Right forelimb (tissue), 1 donor: ENCODE measurements at places on chromosomes 5 and 9.

DNA sequence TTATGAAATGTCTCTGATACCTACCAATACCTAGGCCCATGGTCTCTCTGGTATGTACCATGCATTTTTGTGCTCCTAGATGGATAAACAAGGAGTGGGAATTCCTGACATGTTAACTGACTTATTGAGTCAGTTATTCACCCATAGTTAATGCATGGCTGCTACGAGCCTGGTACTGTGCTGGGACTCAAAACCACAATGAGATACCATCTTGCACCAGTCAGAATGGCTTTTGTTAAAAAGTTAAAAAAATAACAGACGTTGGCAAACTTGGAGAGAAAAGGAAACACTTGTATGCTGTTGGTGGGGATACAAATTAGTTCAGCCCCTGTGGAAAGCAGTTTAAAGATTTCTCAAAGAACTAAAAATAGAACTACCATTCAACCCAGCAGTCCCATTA is 293.8 kb downstream of the OSTF1 start:
- no peak for DNase-seq

GRCh38 chr5:72559866-72560766 is 52.9 kb upstream of the ZNF366 start:
- no peak for DNase-seq

DNA sequence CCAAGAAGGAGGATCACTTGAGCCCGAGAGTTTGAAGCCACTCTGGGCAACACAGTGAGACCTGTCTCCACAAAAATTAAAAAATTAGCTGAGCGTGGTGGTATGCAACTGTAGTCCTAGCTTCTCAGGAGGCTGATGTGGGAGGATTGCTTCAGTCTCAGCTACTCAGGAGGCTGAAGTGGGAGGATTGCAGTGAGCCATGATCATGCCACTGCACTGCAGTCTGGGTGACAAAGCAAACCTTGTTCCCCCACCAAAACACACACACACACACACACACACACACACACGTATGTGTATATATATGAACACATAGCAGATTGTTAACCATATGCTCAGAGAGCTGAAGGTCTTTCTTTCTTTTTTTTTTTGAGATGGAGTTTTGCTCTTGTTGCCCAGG is 157.5 kb upstream of the MAST4 start:
- no peak for DNase-seq

- no peak for DNase-seq
These were observed 147.3 kb downstream of the CACNA1B start for GRCh38 chr9:138024831-138025291.

DNA sequence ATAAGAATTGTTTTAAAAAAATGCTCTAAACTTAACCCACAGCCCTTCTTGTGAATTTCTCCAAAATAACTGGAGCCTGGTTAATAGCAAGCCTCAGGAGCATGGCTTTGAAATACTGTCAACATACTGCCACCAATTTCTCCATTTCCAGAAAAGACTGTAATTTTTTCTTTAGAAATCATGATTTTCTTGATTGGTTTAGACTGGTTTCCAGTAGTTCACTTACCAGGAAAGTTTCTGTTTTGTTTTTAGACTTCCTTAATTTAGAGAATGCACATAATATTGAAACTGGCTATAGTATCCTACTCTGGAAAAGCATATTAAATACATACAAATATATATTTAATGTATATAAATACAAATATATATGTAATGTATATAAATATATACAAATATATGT is 4.5 kb upstream of the CD274 start:
- DNase-seq: no peak

- no peak for DNase-seq
These were observed 38.9 kb downstream of the ARHGAP26 start for GRCh38 chr5:142808878-142809598.

GRCh38 chr5:41143131-41143901 is 70.0 kb downstream of the C6 start:
- no peak for DNase-seq

DNA sequence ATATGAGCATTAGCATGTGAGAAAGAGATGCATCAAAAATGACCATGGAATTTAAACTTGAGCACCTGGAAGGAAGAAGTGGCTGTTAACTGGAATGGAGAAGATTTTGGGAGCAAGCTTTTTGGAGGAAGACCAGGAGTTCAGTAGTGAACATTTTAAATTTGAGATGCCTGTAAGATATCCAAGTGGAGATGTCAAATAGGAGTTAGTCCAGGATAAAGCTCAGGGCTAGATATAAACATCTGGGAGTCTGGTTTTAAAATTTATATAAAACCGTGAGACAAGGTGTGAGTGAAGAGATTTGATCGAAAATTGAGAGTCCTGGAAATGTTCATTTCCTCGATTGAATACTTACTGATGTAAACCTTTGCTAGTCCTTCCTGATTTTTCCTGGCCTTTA is 217.5 kb downstream of the ZSWIM6 start:
- DNase-seq: no peak

- DNase-seq: no peak
These were observed 758.5 kb upstream of the EDIL3 start for GRCh38 chr5:85143138-85143537.

DNA sequence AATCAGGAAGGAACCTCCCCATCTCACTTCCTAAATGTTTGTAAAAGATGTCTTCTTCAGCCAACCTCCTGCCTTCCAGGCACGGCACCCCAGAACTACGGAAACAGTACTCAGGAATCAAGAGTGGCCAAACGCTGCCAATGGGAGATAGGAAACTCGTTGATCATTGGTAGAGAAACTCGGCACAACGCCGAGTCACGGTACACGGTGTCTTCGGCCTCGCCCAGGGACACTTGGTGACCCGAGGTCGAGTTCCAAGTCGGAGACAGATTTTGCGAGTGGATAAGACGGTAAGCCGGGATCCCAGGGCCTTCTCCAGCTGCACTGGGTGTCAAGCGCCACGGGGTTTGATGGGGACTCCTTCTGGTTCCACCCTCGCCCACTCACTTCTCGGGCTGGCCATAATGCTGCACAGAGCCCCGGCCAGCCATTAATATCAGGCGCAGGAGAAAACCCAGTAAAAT is 343 bp downstream of the KIAA0825 start:
- no peak for DNase-seq

DNA sequence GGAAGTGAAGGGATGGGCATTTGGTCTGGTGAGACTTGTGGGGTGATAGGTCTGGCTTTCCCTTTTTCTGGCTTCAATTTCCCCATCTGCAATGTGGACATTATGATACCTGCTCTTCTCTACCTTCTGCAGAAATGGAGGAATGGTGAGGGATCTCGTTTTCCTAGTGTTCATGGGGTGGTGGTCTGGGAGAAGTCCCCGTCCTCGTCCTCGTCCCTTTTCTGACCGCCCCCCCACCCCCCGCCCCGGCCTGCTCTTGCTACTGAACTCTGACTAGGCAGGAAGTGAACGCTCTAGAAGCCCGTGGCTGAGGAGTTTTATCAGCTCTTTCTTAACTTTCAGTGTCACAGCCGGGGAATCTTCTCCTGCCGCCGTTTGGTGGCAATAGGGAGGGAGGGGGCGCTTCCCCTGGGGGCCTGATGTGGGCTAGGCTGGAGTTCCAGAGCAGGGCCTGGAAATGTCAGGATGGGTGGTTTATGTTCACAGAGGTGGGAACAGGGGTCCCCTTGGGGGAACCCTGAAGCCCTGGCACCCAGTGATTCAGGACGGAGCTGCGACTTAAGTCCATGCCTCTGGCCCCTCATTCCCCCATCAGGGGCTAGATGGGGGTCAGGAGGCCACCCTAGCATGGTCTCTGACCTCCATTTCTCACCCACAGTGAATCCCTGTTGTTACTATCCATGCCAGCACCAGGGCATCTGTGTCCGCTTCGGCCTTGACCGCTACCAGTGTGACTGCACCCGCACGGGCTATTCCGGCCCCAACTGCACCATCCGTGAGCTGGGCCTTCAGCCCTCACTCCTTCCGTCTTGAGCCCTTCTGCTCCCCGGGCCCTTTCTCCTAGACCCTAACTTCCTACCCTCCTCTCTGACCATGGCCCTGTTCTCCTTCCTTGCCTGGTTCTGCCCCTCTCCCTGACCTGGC is 6.7 kb downstream of the PTGS1 start:
- no peak for DNase-seq

GRCh38 chr9:7983490-7983889 is 183.9 kb upstream of the DMAC1 start:
- DNase-seq: no peak

- DNase-seq: no peak
These were observed 273.5 kb downstream of the SLF1 start for GRCh38 chr5:94891972-94892371.

GRCh38 chr9:129162497-129163197 is 15.4 kb downstream of the IER5L start:
- DNase-seq: no peak

GRCh38 chr5:55495216-55495615 is 39.5 kb downstream of the PLPP1 start:
- DNase-seq: no peak

DNA sequence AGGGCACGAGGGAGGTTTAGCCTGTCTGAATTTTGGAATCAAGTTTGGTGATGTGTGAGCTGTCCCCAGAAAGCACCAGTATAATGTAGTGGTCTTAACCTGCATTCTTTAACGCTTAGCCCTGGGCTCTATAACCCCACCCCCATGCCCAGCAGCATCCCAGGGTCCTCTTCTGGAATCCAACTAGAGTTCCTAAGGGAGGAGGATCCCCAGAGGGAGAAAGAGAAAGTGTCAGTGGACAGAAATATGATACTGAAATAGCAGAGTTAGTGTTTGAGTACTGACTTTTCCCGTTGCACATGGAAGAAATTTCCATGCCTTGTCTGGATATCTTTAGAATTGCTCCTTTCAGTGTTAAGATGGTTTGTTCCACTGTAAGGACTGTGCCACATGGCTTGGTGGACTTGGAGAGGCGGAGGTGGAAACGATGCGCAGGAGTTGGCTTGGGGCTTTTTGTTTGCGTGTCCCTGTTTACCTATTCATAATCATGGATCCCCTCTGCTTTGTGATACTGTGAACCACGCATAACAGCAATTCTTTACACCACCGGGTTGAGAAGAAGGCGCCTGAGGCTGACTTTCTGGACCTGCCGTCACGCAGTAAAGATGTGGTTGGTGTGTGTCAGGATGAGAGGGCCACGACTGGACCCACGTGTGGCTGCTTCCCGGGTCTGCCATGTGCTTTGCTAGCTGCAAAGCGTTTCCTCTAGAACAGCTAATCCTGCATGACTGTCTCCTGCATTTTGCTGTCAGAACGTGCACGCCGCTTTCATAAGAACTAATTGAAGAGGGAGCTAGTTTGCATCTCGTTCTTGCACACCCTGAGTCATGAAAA is 142.3 kb downstream of the SMARCA2 start:
- DNase-seq: peak; percentile 64

DNA sequence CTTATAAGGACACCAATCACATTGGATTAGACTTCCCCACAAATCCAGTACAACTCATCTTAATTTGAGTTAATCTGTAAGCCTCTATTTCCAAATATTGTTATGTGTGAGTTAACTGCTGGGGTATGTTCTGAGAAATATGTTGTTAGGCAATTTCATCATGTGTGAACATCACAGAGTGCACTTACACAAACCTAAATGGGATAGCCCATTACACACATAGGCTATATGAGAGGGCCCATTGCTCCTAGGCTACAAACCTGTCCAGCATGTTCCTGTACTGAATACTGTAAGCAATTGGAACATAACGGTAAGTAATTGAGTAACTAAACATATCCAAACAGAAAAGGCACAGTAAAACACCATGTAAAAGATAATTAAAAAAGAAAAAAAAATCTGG is 19.1 kb upstream of the ARSI start:
- DNase-seq: no peak

- no peak for DNase-seq
These were observed 602.2 kb downstream of the BNC2 start for GRCh38 chr9:16268067-16268881.
